Mammary epithelial cell (primary cell): ENCODE measurements at places on chromosomes 12 and 14.

DNA sequence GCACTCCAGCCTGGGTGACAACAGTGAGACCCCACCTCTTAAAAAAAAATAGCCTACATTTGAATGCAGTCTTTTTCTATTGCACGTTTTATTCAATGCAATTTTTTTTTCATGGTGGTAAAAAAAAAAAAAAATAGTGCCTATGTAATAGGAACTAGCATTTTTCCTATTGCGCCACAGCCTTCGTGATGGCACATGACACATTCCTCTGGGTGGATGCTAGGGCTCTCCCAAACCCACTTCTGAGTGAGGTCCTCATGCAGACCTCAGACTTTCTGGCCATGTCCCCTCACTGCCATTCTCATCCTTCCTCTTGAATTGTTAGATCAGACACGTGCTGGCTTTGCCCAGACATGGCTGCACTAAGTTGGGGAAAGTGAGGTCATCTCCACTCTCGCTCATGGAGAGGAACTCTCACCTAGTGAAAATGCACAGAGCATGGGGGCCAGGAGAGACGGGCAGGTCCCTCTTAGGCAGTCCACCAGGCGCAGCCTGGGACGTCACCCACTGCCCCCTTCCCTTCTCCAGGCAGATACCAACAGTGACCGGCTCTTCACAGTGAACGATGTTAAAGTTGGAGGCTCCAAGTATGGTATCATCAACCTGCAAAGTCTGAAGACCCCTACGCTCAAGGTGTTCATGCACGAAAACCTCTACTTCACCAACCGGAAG lies 19.2 kb downstream of the DCAF4 start:
- no peak for DNase-seq

DNA sequence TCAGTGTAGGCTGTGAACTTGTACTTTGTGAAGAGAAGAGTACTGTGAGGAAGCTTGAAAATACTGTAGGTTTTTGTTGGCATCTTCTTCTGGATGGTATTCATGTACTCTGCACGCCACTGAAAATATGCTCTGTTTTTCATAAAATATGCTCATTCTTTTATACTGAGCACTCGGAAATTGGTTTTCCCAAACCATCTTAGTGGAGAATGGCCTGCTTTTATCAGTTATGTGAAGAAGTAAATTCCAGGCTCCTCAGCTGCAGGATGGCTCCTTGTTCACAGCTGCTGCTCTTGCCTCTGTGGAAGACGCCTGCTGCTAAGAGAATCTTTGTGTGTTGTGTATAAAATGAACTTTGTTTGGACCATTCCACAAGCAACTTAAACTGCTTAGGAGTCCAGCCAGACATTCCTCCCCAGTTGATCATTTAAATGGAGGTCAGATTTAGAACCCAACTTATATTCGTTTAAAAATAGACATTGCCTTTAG lies 443.5 kb upstream of the RGS6 start:
- no peak for DNase-seq

GRCh38 chr14:37594971-37595808 lies at the start of the genes FOXA1 and TTC6:
Gene FOXA1 (minus strand): TSS chr14:37595249. CDS start chr14:37594972, 277 bp downstream.
Gene TTC6 (plus strand): TSS chr14:37595629. CDS start chr14:37622065, 26,436 bp downstream.
- DNase-seq, result peak; percentile 51

DNA sequence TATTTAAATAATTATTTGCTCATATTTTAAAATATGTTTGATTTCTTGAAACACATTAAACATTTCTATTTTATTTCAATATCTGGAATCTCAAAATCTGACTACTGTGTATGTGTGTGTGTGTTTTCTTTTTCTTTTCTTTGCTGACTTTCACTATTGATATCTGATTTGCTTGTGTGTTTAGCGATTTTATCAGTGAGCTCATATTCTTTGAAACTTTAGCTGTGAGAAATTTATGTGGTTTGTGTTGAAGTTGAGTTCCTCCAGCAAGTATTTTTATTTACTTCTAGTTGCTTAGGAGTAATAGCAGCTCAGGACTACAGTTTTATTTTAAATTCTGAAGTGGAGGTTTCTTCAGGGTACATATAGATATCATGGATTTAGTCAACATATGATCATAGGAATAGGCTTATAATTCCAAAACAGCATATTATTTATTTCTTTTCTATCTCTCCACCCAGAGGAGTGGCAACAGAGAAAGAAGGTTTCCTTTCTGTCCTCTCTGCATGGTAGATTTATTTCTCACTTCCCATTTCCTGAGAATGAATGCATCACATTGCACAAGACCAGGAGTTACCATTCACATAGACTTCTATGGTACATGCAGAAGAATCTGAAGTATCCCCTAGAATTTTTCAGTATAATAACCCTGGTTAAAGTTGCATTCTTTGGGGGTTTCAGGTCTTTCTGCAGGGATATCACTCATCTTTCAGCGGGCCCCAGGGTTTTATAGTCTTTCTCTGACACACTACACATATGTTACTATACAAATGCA lies 60.5 kb downstream of the PTPRQ start:
- no peak for DNase-seq

GRCh38 chr12:96343347-96343954 lies 56.8 kb downstream of the CDK17 start:
- DNase-seq, result peak; percentile 31
